ENCODE measurements at places on chromosomes 16 and 17. TPM values are rescaled to one million over a fixed set of nuclear protein-coding genes. Genes with fewer than 3 reads are reported as not detected.

GSDMA gene
- 9.8 TPM for polyA plus RNA-seq

DNA sequence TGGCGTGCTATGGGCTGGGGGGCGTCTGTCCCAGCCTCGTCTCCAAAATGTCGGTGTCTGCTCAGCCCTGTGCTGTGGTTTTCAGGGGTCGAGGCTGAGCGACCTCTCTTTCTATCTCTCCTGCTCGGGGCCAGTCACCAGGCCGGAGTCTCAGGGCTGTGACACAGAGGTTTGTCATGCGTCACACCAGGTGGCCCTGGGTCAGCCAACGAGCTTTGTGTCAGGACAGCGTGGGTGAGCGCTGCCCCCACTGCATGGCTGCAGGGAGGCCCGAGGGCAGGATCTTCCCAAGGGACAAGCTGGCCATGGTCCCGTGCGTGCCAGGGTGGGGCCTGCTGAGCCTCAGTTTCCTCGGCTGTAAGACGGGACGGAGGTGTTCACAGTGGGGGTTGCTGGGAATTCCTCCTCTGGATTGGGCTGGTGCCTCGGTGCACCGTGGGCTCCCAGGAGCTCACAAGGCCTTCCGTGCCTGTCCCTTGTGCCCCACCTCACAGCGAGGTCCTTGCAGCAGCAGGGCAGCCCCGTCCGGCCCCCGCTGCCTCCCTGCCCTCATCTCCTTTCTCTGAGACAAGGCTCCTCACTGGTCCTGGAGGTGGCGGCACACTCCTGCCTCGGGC lies 50.5 kb downstream of the CBFA2T3 start:
- H3K27ac ChIP-seq, result no peak overlapping the region
- peaks cover 25% of the 10 kb centered on the region for H3K4me1 ChIP-seq
- no peak for DNase-seq
- no peak overlapping the region for H3K4me3 ChIP-seq
- peaks cover 32% of the 10 kb centered on the region for H3K27me3 ChIP-seq
- no peaks in the 10 kb centered on the region for H3K36me3 ChIP-seq

DNA sequence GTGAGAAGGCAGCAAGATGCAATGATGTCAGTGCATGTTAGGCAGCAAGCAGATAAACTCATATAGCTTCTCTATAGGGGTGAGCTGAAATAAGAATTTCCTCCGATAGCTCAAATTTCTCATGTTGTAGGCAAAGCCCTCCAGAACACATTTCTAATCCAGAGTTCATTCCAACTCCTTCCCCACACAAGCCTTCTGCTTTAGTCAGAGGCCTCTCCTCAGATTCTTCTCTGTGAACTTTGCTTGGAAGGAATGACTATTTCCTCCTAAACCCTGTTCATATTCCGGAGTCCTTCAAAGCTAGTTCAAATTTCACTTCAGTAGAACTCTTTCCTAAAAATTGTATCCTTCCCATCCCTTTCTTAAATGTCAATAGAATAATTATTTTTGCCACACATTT lies 144.8 kb downstream of the KCNJ2 start:
- H3K27ac ChIP-seq, result no peak overlapping the region
- no peak overlapping the region for H3K4me3 ChIP-seq
- H3K27me3 ChIP-seq, result no peaks in the 10 kb centered on the region
- no peak for DNase-seq

CD300LB gene
- polyA plus RNA-seq, result not detected

GRCh38 chr16:53689636-53690035 lies 14.0 kb downstream of the RPGRIP1L start:
- H3K4me1 ChIP-seq, result no peaks in the 10 kb centered on the region
- H3K27me3 ChIP-seq, result no peaks in the 10 kb centered on the region
- no peak overlapping the region for H3K27ac ChIP-seq
- no peak overlapping the region for H3K4me3 ChIP-seq
- H3K36me3 ChIP-seq, result no peaks in the 10 kb centered on the region
- DNase-seq, result no peak

IRX5 gene
- 2.7 TPM for polyA plus RNA-seq

SLC47A1 gene
- 0.07 TPM for polyA plus RNA-seq

Measured in keratinocyte (primary cell).